Activated naive CD4-positive, alpha-beta T cell (primary cell): ENCODE measurements at places on chromosomes 6 and 20.

DNA sequence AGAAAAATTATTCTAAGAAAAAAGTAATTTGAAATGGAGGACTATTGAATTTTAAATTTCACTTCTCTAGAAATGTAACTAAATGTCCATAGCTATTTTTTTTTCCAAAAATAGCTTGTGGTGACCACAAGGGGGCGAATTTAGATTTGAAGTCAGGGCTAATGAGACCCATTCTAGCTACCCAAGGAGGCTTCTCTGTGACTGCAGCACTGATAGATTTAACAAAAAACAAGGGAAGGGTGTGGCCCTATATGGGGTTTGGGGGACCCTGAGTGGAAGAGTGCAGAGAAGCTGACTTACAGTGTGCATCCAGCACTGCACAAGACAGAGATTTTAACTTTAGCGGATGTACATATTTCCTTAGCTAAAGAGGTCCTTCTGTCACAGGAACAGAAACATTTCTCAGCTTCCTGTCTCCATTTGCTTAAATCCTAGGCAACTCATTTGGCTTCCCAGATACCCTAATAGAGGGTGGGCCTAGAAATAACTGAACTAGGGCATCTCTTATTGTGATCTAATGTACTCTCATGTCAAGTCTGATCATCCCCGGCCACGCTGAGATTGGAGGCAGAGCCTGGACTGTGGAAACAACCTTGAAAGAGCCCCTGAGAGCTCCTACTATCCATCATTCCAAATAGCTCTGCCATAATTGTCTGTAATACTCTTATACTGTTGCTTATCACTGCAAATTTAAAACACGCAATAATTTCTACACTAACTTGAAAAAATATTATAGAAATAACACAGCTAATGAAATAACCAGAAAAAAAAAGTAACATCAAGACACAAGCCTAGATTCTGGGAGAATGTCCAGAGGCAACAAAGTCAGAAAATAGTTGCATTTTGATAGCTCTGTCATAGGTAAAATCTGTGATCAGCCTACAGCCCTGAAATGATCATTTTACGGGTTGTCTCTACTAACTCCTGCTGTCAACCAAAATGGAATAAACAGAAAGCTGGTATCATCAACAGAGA is 93.6 kb downstream of the SNAP91 start:
- no peak for DNase-seq

GRCh38 chr6:133115946-133116345 is 125.2 kb upstream of the EYA4 start:
- DNase-seq, result no peak

DNA sequence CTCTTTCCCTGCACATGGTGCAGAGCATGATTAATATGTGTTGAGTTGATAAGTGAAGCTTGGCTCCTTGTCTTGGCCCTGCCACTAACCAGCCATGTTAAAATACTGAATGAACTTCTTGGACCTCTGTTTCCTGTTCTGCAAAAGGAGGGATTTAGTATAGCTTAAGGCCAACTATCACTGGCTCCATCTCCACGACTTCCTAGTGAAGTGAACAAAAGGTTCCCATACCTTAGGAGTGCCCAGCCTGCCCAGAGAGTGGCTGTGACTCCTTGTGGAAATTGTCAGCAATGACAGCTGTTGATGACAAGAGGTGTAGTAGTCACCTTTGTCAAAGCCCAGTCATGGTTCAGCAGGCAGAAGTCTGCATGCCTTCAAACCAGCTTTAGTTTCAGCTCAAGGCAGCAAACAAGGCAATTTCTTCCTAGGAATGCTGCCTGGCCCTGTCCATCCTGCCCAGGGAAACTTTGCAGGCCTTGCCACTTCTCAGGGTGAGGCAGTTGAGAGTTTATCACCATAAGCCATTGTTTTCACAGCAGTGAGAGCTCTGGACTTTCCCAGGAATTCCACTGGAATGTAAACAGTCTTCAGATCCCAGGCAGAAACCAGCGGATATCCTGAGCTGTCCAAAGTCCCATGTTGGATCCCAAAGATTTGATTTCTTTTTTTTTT is 169.7 kb upstream of the TNFAIP3 start:
- no peak for DNase-seq

DNA sequence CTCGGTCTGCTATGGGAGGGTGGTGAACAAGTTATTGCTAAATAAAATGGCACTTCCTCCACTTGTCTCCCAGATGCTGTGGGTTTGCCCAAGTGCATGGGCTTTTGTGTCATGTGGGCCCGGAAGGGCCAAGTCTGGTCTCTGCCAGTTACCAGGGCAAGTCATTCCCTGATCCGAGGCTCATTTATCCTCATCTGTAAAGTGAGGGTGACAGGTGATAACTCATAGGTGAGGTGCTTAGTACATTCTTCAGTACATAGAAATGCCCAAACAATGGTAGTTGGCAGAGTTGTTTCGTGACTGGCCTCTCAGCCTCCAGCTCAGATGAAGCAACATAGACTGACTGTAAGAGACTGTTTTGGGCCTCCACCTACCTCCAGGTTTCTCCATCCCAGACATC is 2.0 kb upstream of the MUCL3 start:
- DNase-seq, result no peak

- DNase-seq, result no peak
Observed at GRCh38 chr20:50681359-50682064, 9.8 kb downstream of the RIPOR3 start.

- DNase-seq, result no peak
Observed at GRCh38 chr6:134623401-134623800, 305.5 kb upstream of the SGK1 start.

GRCh38 chr6:165119231-165120020 is 190.0 kb downstream of the C6orf118 start:
- DNase-seq, result no peak

GRCh38 chr6:55445648-55446204 is 118.5 kb downstream of the GFRAL start:
- no peak for DNase-seq

DNA sequence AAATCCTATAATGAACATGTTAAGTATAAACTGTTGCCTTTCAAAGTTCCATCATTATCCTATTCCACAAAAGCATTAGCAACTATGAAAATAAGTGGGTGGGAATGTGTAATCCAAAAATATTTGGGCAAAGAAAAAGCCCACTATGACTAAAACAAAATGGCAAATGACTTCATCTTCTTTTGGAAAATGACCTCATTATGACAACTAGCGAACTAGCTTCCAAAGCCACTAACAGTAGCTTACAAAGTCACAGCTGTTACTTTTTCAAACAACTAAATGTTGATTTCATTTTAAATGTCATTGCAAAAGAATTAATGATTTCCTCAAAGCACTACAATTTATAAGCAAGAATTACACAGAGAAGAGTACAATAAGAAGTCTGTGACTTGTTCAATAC is 49.8 kb upstream of the RUNX2 start:
- no peak for DNase-seq

- no peak for DNase-seq
Observed at GRCh38 chr6:1118287-1118647, 193.6 kb upstream of the FOXQ1 start.

GRCh38 chr6:10733151-10733715 is 10.4 kb downstream of the TMEM14C start:
- no peak for DNase-seq

- DNase-seq, result no peak
Observed at GRCh38 chr6:82240186-82240585, 7.4 kb downstream of the IBTK start.

DNA sequence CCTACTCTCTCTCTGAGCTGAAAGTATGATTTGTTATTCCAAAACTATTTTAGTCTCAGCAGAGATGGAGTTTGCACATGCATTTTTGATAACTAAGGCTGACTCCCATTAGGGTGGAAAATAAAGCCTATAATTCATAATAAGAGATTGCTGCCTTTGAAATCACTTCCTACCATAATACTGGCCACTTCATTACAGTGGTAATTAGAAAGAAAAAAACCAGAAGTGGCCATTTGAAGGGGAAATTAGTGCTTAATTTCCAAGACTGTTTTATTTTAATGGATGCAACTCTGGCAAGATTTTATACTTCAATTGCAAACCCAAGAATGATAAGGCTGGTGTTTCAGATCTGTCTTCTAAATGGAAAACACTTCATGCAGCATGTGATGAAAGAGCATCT is 43.4 kb downstream of the SLC35B3 start:
- no peak for DNase-seq

DNA sequence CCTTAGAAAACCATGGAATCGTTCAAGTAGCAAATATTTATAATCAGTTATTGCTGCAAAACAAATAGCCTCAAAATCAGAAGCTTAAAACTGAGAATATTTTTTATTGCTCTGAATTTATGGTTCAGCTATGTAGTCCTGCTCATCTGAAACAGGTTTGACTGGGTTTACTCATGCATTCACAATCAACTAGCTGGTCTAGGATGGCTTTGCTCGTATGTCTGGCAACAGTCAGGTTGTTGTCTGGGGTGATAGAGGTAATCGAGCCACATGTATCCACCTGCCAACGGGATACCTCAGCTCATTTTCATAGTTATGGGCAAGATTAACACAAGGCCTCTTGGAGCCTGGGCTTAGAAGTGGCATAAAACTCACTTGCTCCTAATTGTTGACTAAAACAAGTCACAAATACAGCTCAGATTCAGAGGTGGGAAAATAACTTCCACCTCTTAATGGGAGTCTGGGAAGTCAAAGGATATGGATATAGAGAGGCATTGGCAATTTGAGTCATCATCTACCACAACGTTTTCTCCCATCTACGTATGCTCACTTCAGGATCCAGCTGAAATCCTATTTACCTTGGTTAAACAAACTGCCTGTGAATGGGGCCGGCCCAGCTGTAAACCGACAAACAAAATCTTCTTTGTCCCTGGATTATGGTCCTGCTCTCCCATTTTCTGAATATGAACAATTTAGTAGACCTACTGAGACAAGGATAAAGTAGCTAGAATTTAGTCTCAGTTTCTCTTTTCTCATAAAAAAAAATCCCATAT is 54.5 kb upstream of the TENT5A start:
- no peak for DNase-seq

DNA sequence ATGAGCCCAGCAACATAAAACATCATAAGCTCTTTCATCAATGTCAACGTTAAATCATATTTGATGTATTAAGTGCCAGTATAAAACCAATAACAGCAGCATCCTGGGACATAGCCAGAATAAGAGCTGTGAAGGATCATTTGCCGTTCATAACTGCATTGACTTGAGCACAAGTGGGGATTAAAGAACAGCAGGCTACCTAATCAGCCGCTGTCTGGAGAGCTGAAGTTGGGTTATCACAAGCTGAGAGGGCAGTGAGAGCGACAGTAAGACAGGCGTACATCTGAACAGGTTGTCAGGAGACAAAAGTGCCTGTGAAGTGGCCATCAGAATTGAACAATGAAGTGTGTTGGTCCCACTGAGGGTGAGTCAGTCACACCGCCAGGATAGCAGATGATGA is 269.6 kb downstream of the GRIK2 start:
- DNase-seq, result no peak

- no peak for DNase-seq
Observed at GRCh38 chr20:62448788-62449187, 21.4 kb upstream of the RBBP8NL start.

GRCh38 chr6:53316142-53316541 is 32.6 kb downstream of the ELOVL5 start:
- DNase-seq, result no peak

- DNase-seq, result no peak
Observed at GRCh38 chr6:26268659-26269402, 96.2 kb upstream of the BTN3A2 start.

GRCh38 chr6:145055567-145055966 is 679.8 kb downstream of the EPM2A start:
- no peak for DNase-seq

GRCh38 chr20:20216941-20217340 is 151.0 kb upstream of the INSM1 start:
- no peak for DNase-seq
